SIG-M5 (cell line): ENCODE measurements at places on chromosomes 1 and 21.

DNA sequence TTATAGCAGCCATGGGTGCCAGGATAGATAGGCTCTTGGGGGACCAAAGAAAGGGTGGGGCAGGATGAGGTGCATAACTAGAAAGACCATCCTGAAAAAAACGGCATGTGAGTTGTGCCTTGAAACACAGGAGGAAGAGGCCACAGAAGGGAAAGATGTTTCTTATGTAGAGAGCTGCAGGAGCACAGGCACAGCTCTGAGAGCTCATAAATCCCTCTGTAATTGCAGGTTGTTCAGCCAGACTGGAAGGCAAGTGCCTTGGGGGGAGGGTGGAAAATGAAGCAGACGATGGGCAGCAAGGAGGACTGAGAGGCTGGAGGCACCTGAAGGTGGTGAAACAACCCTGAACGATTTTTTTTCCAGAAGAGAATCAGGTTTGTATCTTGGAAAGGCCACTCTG lies 170.7 kb downstream of the NR5A2 start:
- DNase-seq: no peak

DNA sequence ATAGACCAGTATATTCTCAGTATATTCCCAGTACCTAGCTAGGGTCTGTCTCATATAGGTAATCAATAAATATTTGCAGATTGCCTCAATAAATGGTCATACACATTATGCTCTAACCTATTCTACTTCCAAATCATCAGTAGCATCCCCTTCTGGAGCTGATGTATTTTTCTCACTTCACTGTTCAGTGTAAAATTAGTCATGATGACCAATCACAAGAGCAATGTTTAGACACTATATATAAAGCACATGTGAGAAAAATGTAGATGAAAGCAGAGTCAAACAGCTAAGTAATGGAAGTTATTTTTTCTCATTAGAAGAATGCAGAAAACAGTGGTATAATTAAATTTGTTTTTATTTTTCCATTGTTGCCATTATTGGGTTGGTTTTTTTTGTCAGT lies 34.7 kb downstream of the EPRS1 start:
- no peak for DNase-seq

DNA sequence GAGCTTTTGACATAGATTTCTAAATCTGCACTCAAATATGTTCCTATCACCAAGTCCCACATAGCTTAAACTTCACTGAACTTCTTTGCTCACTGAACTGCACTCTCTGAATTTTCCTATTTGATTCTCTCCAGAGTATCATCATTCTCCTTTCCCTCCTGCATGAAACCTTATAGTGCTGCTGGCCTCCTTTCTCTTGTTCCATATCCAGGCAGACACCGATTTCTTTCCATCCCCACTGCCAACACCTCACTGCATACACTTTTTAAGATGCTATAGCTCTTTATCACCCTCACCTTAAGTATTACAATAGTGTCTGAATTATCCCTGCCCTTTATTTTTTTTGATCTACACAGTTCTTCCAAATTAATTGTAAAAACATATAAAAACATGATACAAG lies 3.1 kb upstream of the TRIM45 start:
- DNase-seq: no peak

DNA sequence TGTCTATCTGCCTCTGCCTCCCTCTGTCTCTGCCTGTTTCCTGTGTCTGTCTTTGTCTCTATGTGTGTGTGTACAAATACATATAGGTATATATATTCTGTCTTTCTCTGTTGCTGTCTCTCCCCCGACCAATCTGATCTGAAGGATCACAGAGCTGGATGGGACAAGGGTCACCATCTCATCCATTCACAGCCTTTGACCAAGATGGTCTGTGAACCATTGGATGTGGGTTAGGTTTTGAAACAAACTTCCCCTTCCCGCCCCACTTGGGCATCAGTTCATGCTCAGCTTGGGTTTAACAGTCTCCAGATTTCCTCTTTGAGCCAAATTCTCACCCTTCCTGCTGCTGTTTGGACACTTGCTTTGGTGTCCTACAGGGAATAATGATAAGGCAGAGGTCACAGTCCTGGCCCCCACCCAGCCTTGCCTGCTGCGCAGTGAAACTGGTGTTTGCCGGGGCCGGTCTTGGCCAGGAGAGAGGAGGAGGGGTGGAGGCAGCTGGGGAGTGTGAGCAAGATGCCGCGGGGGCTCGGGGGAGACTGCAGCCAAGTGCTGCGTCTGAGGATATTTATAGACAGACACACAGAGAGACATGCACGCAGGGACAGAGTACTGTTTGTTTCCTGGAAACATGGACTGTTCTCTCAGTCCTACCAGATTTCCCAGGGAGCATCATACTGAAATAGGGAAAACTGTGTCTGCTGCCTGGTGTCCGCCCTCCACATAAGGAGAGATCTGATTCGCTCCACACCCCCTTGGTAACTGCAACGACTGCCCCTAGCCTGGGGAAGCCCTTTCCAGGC lies 27.0 kb upstream of the BTG2 start:
- DNase-seq: no peak

DNA sequence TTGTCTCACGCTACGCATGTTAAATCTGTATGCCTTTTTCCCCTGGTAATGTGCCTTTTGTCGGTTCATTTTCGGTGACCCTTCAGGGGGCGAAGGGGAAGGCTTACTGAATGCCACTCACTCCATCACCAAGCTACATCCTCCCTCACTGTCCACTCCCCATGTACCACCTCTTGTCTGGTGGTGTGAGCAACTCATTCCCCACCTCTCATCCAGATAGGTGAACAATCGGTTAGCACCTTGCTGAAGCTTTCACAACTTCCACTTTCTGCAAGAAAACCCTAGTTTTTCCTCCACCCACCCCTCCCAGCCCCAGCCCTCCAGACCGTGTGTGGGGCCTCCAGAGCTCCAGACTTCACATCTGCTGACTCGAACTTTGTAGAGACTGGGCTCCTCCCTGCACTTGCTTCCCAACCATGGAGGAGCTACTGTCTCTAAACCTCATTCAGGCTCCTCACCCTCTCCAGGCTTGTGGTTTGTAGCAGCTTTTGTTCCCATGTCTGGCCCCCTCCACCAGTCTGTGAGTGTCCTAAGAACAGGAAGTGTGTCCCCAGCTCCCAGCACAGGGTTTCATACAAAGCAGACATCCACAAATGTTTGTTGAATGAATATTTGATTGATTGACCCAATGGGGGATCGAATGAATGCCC lies 48.4 kb upstream of the RUNX3 start:
- no peak for DNase-seq

DNA sequence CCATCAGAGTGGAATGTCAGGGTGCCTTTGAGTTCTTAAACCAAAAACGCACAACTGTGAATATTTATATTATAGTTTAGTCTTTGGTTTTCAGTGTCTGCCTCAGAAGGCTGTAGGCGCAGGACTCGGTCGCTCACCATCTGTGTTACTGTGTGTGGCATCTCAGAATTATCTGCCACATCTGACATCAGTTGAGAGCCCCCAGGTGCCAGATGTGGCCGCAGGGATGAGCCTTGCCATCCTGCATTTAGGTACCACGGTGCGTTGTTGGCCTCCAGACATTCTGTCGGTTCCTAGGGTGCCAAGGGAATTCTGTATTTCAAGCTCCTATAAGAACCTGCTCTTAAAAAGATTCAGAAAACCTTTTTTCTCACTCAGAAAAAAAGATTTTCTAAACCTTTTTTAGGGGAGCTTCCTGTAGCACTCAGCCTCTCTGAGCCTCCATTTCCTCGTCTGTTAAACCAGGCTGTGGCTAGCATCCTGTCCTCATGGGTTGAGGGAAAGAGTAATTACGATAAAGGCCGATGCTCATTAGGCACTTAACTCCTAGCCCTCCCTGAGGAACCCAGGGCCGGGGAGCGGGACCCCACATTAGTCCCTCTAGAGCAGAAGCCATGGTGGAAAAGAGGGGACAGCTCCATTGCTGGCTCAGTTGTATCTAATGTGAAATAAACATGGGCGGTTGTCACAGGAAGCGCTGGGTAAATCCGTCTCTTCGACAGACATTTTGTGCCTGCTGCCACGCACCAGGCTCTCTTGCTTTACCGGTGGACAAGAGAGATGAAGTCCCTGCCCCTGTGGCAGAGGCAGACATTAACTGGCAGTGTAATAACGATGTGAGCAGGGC lies 70.2 kb upstream of the MORC3 start:
- DNase-seq: no peak

DNA sequence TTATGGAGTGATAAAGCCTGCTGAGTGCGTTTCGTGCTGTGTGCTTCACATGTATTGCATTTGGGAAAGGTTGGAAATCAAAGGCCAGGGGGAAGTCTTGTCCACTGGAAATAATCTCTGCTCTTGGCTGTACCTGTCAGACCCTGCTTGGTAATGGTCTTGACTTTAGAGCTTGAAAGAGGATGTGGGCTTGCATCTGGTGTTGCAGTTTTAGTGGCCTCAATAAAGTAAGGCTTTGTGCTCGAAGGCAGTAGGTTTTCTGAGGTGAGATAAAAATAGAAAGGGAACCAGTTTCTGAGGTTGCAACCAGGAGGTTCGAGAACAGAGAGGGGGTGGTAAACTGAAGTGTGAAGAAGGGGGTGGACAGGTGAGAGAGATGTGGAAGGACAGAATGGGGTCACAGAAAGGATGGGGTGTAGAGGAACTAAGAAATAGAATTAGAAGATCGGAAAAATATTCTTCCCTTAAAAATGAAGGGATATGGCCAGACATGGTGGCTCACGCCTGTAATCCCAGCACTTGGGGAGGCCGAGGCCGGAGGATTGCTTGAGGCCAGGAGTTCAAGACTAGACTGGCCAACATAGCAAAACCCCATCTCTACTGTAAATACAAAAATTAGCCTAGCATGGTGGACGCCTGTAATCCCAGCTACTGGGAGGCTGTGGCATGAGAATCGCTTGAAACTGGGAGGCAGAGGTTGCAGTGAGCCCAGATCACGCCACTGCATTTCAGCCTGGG lies 1.5 kb downstream of the S100PBP start:
- DNase-seq: peak; percentile 45

DNA sequence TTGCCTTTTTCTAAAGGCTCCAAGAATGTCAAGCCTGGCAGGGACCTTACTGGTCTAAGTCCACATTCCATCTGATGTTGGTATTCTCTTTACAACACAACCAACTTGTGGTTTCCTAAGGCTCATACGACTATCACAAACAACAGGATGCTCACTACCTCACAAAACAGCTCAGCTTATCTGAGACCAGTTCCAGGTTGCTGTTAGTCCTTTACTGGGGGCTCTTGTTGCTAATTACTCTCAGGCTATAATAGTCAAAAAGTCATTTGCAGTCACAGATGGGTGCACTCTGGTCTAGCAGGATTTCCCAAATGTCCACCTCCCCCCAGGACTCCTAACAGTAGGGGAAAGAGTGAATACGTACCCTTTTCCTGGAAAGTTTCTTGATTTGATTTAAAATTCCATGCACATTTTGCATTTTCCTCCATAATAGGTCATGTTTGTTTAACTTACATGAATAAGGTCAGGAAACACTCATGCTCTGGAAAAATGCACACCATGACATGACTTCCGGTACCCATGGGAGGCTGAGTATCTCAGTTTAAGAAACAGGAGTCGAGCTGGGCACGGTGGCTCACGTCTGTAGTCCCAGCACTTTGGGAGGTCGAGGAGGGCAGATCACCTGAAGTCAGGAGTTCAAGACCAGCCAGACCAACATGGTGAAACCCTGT lies 16.0 kb downstream of the LCK start:
- DNase-seq: no peak

GRCh38 chr1:96968541-96968940 lies 247.0 kb downstream of the PTBP2 start:
- no peak for DNase-seq

DNA sequence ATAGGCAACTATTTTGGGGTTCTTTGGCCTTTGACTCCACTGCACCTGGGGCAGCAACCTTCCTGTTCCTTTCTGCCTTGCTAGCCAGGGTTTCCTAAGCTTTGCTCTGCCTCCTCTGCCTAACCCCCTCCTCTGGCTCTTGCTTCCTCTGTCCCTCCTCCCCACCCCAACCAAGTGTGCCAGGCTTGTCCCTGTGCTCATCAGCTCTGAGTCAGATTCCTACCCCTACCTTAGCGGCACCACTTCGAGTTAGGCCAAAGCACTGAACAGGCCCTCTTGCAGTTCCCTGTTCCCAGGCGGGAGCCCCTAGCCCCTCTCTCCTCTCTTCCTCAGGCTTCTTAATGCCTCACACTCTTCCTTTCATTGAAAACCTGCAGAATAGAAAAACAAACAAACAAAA lies 74.8 kb upstream of the HAO2 start:
- DNase-seq: no peak

DNA sequence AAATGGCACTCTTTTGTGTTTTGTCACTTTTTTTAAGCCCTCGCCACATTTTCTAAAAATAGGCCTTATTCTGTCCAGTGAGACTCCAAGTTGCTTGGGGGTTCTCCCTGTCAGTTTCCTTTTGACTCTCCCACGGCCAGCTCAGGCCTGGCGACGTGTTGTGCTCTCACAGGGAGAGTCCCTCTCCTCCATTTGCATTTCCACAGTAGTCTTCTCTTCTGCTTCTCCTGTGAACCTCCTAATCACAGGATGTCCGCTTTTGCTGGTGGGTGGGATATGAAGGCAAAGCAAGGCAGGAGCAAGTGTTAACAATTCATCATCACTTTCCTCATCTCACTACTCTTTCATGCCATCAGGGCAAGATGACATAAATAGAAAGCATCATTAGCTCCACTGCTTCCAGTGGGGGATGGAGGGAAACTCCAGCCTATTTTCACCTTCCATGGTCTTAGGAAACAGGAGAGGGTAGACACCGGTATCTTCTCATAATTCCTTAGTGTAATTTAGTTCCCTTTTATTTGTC lies 99.8 kb downstream of the INTS7 start:
- no peak for DNase-seq

DNA sequence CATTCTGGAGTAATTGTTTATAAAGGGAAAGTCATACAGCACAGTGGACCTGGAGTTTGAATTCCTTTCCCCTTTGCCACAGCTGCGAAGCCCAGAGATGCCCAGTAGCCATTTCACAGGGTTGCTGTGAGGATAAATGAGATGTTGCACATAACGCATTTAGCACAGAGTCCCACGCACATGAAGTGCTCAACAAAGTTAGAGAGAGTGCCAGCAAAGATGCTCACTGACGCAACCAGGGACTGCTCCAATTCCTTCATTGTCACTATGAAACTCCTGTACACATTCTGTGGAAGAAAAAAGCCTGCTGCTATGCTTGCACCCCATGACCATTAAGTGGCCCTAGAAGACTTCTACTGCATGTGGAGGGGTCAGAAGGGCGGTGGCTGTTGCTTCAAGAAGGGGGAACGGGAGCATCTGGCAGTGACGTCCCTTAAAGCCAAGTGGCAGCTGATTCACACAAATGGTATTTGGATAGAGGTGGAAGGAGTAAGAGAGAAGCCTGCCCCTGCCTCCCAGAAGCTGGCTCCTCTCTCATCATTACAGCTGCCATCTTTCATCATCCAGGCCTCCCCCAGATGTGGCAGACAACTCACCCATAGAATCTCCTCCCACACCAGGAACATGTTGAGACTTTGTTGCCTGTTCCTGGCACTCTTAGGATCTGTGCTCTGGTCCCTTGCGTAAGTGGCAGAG lies 26.5 kb upstream of the VAV3 start:
- no peak for DNase-seq
